ENCODE measurements at places on chromosomes 3 and 15.

DNA sequence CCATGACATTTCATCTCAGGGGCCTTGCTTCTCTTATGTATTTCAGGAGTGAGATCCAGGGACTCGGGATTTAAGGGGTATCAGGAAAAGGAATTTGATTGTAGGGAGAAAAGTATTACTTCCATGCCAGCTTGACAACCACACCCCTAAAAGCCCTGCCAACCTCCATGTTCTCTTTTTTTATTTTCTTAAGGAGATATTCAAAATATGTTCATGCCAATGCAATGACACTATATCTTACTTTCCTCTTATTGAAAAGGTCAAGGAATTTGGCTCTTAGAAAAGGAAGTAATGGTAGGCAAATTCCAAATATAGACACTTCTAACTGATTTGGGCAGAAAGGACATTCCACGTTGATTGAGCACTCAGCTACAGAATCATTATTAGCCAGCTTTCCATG is 407.5 kb upstream of the NECTIN3 start:
- no peak for DNase-seq

- no peak for DNase-seq
Measured at GRCh38 chr3:32421991-32422859, 30.6 kb downstream of the CMTM7 start.

- DNase-seq, result no peak
Measured at GRCh38 chr15:46938169-46938568, 779.1 kb upstream of the SEMA6D start.

DNA sequence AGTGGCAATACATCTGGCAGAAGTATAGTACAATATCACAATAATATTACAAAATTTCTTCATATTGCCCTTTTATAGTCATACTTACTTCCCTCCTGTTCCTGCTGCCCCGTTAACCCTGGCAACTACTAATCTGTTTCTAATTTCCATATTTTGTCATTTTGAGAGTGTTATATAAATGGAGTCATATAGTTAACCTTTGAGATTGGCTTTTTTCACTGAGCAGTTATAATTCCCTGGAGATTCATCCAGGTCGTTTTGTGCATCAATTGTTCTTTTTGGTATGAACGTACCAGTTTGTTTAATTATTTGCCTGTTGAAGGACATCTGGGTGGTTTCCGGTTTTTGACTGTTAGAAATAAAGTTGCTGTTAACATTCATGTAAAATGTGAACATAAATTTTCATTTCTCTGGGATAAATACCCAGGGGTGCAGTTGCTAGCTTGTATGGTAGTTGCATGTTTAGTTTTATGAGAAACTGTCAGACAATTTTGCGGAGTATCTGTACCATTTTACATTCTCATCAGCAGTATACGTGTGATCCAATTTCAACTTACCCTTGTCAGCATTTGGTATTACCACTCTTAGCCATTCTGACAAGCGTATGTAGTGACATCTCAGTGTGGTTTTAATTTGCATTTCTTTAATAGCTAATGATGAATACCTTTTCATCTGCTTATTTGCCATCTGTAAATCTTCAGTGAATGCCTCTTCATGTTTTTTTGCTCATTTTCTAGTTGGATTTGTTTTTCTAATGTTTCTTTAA is 32.2 kb upstream of the IL20RB start:
- no peak for DNase-seq

DNA sequence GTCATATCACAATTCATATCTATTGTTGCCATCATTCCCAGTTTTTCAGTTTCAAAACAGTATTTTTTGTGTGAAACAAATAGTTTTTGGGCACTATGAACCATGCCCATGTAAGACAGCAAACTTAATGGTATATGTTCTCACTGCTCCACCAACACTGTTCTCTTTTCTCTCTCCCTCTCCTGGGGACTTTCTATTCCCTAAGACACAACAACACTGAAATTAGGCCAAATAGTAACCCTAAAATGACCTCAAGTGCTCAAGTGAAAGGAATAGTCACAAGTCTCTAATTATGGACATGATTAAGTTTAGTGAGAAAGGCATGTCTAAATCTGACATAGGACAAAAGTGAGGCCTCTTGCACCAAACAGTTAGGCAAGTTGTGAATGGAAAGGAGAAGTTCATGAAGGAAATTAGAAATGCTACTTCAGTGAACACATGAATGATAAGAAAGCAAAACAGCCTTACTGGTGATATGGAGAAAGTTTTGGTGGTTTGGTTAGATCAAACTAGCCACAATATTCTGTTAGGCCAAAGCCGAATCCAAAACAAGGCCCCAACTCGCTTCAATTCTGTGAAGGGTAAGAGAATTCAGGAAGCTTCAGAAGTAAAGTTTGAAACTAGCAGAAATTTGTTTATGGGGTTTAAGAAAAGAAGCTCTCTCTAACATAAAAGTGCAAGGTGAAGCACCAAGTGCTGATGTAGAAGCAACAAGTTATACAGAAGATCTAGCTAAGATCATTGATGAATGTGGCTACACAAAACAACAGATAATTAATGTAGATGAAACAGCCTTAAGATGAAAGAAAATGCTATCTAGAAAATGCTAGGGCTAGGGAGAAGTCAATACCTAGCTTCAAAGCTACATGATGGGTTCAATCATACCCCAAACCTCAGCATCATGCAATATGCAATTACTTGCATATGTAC is 104.2 kb downstream of the CBLB start:
- no peak for DNase-seq

- DNase-seq, result peak; percentile 55
Measured at GRCh38 chr3:155853214-155854140, 750 bp downstream of the SLC33A1 start.

DNA sequence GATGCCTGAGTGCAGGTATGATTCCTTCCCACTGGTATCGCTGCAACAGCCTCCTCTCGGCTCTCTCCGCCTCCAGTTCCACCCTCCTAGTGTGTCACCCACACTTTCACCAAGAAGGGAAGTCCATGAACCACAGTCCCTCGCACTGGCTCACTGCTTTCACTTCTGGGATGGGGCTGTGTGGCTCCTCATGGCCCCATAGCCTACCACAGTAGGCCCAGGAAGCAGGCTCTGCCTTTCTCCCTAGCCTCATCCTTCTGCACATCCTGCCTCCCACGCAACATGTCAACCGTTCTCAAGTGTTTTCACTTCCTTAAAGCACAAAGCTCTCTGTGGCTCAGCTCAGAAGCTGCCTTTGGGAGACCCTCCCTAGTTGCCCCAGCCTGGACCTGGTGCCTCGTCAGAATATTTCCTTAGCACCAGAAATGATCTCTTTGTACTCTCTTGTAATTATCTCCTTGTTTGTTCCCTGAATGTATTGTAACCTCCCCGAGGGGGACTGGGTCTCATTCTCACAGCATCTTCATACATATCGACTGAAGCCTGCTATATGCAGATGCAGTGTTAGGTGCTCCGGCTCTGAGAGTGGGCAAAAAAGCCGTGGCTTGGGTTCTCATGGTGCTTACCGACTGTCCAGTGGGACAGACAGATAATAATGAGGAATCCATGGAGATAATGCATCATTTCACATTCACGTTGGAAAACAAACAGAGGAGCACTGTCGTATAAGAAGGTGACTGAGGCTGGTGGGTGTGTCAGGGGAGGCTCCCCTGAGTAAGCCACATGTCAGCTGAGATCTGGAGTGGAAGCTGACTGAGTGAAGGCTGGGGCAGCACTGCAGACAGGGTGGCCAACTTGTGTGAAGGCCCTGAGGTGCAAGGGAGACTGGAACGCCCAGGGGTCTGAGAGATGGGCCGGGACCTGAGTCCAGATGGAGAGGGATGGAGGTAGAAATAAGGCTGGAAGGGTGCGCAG is 107.1 kb downstream of the DGKG start:
- no peak for DNase-seq

DNA sequence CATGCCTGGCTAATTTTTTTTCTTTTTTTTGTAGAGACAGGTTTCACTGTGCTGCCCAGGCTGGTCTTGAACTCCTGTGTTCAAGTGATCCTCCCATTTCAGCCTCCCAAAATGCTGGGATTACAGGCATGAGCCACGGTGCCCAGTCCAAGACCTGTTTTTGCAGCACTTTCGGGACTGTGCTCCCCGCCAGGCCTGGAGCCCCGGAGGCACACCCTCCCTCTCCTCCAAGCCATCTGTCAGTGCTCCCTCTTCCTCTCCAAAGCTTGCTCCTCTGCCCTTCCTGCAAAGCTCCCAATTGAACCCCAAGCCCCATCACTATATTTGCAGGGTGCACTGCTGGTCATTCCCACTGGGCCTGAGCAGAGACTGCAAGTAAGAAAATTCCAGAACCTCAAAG is 98.1 kb downstream of the CORO2B start:
- no peak for DNase-seq

DNA sequence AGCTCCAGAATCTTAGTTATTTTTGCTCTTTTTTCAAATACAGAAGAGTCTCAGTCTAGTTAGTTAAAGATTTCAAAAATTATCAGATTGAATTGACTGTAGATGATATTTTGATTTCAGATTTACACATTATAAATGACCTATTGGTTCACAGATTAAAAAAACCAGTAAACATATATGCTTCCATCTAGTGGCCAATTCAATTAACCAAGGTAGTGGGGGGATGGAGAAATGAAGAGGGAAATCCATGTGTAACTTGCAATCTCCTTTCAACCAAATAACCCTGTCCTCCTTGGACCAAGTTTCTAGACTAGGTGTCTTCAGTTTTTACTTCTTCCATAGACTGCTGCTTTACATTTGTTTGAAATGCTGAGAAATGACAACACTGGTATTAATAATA is 789.8 kb downstream of the ROBO1 start:
- no peak for DNase-seq

- no peak for DNase-seq
Measured at GRCh38 chr3:16913264-16913580, 28.5 kb downstream of the PLCL2 start.

- DNase-seq, result no peak
Measured at GRCh38 chr3:20558161-20558560, 372.2 kb upstream of the SGO1 start.

GRCh38 chr3:130392266-130392665 is 46.8 kb downstream of the COL6A5 start:
- no peak for DNase-seq

GRCh38 chr3:141465221-141465620 is 21.6 kb upstream of the RASA2 start:
- DNase-seq, result no peak

- no peak for DNase-seq
Measured at GRCh38 chr3:171456765-171457606, 3.2 kb downstream of the TNIK start.

- DNase-seq, result no peak
Measured at GRCh38 chr15:43525131-43525530, 7.7 kb downstream of the MAP1A start.

DNA sequence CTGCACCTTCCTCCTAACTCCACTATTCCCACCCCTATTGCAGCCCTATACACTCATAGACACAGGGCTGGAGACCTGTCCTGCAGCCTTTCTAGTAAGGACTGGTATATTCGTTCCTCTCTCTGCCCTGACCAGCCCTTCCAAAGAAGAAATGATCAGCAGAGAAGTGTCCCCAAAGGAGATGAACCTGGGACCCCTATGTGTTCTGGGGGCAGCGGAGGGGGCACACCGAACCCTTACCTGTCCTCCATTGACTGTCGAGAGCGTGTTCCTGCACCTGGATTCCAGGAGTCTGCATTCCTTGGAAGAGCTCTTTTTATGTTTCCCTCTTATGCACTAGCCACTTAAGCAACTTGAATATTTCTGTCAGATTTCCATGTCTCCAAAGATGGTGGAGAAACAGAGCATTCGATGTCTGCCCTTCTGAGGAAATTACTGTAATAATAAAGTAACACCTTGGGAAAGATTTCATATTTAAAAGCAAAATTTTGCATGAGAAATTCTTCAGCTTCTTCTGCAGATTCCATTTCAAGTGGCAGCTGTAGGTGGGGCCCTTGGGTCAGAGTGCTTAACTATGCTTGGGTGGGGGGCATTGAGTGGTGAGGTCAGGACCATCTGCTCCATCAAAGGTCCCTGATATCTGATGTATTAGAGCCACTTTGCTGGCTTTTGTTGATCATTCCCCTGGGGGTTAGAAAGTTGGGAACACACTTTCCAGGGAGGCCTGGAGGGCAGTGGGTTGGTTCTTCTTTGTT is 6.3 kb downstream of the EPHB1 start:
- no peak for DNase-seq

DNA sequence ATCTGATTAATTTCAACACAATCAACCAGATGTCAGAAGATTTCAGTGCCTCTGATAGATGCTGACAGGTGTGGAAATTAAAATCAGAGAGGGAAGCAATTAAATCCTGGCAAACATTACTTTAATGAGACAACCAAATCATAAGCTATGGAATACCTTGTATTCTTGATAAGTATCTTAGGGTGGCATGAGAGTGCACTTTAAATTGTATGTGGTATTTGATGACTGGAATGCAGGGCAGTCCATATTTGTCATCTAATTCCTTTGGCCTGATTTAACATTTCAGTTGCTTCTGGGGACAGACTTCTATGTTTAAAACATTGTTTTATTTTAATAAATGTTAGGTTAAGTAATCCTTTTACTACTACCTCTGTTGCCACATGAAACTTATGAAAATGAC is 184.1 kb downstream of the LPP start:
- DNase-seq, result no peak

GRCh38 chr15:85825118-85825517 is 30.4 kb upstream of the KLHL25 start:
- DNase-seq, result no peak

- no peak for DNase-seq
Measured at GRCh38 chr15:63502843-63503738, 1.3 kb upstream of the USP3 start.

- no peak for DNase-seq
Measured at GRCh38 chr15:58240191-58240932, 102.2 kb downstream of the AQP9 start.

DNA sequence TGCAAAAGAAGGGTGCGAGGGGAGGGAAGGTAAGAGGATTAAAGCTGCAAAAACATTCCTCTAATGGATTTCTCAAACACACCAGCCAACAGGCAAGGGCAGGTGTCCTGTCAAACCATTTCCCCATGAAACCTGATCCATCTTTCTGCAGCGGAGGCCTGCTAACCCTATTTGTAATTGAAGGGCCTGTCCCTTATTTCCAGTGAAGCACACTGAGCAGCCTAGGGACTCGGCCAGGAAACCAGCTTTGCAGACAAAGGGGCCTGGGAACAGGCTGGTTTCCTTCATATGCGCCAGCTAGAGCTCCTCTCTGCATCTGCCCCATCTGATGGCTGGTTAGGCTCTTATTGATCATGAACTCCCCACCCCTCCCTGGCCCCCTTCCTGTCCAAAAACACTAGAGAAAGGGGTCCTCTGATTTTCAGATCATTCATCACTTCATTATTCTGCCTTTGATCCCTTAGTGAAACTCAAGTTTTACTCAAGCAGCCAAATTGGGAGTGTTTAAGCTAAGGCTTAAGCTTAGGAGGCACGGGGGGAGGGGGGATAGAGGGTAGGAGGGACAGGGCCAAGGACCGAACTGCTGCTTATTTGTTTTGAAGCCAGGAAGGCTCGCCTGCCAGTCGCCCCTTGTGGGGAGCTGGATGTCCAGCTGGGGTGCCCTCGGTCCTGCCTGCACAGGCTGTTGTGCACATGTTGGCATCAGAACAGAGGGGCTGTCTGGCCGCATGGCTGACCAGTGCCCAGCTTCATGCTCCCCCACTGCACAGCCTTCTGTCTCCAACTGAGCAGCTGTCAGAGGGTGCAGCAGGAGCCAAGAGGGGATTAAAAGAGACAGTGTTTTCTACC is 53.1 kb downstream of the BOC start:
- DNase-seq, result peak; percentile 77

- DNase-seq, result no peak
Measured at GRCh38 chr3:66577426-66578203, 76.8 kb upstream of the LRIG1 start.

All from D341Med (cell line).